Dermis microvascular lymphatic vessel endothelial cell (primary cell): ENCODE measurements at places on chromosomes 16 and 17. TPM values are rescaled to one million over a fixed set of nuclear protein-coding genes. Genes with fewer than 3 reads are reported as not detected.

The PPL gene
- total RNA-seq = 3.2 and 4.7 TPM in 2 replicates

The HASPIN gene
- total RNA-seq = 3.5 and 5.5 TPM in 2 replicates

The NEUROD2 gene
- total RNA-seq = not detected in 2 replicates

The MLST8 gene
- total RNA-seq = 15.3 and 26.9 TPM in 2 replicates

The KRTAP9-4 gene
- total RNA-seq = not detected in 2 replicates

The KRTAP3-1 gene
- not detected in 2 replicates for total RNA-seq

The KRT222 gene
- 0.13 TPM in 2 replicates for total RNA-seq
